ENCODE measurements at places on chromosomes 16 and 17.

- no peak for DNase-seq
Observed at GRCh38 chr16:1985466-1986150, 1.6 kb downstream of the GFER start.

DNA sequence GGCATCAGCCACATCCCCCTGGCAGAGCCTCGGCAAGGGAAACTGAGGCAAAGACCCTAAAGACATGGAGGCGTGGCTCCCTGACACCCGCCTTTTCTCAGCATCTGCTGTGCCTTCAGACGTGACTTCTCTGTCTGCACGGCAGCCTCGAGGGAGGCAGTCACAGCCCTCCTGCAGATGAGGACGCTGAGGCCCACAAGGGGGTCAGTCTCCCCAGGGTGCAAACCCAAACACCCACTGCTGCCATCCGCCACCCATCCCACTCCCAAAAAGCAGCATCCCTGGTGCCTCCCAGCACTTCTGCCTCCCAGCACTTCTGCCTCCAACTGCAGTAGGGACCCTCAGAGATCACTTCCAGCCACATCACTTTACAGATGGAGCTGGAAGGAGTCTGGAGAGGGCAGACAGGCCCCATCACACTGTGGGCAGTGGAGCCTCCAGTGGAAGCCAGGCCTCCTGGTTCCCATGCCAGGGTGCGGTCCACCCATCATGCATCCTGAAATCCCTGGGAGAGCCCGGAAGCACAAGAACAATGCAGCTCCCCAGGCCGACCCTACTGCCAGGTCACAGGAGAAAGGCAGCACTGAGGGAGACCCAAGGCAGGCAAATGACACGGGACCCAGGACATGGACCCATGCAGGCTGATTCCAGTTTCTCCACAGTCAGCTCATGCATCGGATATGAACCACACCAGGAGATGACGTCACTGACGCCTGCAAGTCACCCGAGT is 23.8 kb downstream of the KDM8 start:
- no peak for DNase-seq

DNA sequence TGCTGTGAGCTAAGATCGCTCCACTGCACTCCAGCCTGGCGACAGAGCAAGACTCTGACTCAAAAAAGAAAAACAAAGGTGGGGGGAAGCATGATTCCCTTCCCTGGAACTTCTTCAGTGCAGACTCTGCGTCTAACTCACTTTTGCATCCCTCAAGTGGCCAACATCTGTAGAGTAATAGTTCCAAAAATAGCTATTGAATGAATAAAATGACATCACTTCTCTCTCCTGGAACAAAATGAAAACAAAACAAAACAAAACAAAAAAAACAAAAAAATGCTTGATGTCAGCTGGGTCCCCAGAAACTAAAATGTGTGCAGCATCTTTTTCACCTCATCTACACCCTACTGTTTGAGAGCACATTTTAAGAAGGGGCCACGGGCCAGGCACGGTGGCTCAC is 197.7 kb upstream of the NOG start:
- no peak for DNase-seq

DNA sequence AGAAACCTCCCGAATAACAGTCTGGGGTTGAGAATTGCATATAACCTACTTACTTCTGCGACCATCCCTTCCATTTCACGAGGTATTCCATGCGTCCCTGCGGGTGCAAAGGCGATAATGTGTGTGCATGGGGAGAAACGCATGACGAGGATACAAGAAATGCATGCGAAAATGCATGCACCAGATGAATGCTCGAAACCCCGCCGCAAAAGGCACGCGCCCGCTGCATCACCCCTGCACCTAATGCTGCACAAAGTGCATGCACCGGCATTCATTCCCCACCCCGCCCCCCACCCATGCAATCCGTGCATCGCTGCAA is 474 bp downstream of the CBX8 start:
- DNase-seq = no peak

- no peak for DNase-seq
Observed at GRCh38 chr16:52568983-52569690, 22.2 kb upstream of the TOX3 start.

GRCh38 chr17:79152110-79152509 is 77.5 kb downstream of the ENGASE start:
- no peak for DNase-seq

GRCh38 chr16:976389-976931 is 5.1 kb upstream of the SOX8 start:
- no peak for DNase-seq

DNA sequence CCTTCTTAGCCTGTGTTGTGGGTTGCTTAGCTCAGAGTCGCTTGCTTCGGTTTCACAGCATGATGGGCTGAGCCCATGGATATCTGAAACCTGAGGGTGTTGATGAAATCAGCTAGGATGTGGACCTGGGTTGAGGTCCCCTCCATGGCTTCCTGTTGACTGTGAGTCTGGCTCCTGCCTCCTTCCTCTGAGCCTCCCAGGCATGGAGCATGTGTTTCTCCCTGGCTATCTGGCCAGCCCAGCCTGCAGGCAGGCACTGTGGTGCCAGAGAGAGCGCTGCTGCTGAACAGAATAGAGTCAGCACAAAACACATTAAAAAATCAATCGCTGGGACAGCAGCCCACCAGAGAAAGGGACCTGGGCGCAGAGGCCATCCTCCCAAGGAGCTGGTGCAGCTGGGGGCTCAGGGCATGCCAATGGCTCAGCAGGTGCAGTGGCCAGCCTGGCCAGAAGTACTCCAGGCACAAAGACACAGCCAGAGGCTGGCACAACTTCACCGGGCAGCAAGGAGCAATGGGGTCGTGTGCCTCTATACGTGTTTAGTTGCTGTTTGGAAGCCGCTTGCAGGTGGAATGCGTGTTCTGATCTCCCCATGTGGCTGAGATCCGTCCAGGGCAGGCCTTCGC is 28.3 kb upstream of the GPRC5C start:
- DNase-seq = no peak

DNA sequence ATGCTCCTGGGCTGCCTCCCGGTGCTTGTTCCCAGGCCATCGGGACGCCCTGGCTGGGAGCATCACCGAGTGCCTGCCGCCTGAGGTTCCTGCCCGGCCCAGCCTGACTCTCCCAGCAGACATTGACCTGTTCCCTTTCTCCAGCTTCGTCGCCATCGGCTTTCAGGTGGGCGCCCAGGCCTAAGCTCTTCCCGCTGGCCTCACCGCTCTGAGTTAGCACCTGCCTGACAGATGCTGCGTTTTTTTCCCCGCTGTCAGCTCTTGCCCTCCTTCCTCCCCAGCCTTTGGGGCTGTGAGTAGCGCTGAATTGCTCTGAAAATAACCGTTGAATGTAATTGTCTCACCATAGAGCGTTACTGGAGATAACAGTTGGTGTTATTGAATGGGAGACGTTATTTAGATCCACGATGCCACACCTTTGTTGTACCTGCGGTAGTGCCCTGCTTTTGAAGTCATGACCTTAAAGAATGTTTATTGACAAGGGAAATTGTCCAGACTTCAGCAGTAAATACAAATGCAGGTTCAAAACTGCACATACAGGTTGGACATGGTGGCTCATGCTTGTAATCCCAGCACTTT is 21.3 kb upstream of the SMIM5 start:
- DNase-seq = no peak

DNA sequence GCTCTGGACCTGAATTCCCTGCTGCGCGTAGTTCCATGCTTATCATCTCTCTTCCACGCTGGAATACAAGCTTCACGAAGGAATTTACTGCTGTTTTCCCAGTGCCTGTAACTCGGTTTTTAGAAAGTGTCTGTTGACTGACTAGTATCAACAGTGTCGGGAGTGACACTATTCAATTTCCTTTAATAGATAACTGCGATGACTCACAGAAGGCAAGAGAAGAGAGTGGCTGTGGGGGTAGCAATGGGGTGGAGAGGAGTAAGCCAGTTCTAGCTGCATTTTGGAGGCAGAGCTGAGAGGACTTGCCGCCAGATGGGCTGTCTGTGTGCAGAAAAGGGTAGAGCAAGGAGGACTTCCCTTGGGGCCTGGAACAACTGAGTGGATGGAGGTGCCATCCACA is 25.2 kb downstream of the B4GALNT2 start:
- DNase-seq = no peak

GRCh38 chr16:70572050-70572925 is 48.7 kb downstream of the SF3B3 start:
- no peak for DNase-seq

DNA sequence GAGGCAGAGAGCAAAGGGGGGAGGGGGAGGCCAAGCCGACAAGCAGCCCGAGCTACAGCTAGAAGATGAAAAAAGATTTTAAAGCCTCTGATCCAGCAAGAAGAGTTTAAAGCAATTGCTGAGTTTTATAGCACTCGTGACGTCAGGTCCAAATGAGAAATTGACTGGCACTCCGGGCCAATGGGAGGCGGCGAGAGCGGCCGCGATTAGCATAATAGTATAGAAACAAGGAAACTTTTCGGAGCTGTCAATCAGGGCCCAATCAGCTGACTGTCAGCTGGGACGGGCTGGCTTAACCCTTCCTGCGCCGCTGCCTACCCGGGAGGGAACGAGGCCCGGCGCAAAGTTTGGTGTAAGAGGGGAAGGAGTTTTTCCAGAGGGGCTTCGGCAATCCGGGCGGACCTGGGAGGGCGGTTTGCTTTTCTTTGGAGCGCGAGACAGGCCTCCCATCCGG is at the start of gene MAF:
TSS of gene MAF (minus strand) at position 100 of the 454 bp plus-strand sequence. CDS start 835 bp downstream, outside the sequence.
- DNase-seq = peak; percentile 22

DNA sequence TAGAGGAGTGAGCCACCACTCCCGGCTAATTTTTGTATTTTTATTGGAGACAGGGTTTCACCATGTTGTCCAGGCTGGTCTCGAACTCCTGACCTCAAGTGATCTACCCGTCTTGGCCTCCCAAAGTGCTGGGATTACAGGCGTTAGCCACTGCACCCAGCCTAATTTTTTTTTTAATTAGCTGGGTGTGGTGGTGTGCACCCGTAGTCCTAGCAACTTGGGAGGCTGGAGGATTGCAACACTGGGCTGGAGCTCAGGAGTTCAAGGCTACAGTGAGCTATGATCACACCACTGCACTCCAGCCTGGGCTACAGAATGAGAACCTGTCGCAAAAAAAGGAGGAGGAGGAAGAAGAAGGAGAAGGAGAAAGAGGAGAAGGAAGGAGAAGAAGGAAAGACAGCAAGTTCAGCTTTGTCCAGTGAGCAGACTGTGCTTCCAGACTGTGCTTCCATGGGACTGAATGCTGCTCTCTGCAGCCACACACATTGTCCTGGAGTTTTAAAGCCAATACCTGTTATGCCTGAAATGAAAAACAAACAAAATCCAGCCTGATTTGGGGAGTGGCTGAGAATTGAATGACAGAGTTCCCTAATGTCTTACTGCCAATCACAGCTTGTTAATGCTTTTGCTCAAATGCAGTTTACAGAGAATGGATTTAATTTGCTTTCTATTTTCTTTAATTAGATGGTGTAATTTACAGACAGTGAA is 2.8 kb upstream of the TNFRSF13B start:
- DNase-seq = no peak

- no peak for DNase-seq
Observed at GRCh38 chr17:78992542-78993212, 13.0 kb upstream of the LGALS3BP start.

DNA sequence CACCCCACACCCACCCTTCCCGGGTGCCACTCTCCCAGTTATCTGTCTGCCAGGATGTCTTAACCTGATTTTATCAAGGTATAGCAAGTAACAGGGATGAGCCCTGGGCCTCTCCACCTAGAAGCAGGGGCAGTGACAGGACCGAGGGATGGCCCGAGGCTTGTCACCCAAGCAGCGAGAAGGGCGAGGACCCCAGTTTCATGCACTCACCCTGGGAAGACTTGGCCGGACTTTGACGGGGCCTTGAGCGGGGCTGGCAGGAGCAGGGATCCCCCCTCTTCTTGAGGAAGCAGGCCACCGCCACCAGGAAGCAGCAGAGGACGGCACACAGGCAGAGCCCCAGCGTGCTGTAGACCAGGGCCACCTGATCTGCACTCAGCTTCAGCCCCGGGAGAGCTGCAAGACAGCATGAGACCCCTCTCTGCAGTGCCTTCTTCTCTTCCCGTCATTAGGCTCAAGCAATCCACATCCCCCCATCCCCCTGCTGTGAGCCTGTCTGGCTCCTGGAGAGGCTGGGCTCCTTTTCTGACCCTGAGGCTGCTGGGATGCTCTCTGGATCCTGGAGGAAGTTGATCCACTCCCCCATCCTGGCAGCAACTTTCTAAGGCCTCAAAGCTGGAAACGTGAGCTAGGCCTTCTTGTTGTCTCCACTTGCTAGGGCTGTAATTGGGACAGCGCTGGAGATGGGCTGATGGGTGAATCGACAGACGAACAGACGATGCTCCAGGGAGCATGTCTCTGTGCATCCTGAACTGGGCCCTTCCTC is 31.6 kb downstream of the TNFRSF13B start:
- no peak for DNase-seq

Measured in skeletal muscle cell (primary cell).